ENCODE measurements at places on chromosomes 1 and 21.

GRCh38 chr1:177872308-177872900, 97.5 kb downstream of the SEC16B start:
- peak; percentile 67 for DNase-seq

GRCh38 chr1:119472080-119472818, 34.8 kb upstream of the HSD3B1 start:
- no peak for DNase-seq

DNA sequence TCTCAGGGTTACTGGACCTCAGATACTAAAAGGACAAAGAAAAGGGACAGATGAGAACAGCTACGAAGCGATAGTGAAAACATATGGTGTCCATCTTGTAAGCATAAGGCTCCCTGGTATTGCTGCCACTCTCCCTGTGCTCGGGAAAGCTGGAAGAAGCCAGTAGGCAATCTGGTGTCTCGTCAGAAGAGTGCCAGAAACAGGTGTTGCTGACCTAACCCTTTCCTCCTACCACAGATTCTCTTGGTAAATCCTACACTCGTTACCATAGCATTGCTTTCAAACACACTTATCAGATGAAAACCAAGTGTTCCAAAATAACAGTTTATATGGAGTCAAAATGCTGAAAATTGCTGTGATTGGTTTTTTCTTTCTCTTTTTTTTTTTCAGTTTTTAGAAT, 146.3 kb downstream of the NRIP1 start:
- no peak for DNase-seq

DNA sequence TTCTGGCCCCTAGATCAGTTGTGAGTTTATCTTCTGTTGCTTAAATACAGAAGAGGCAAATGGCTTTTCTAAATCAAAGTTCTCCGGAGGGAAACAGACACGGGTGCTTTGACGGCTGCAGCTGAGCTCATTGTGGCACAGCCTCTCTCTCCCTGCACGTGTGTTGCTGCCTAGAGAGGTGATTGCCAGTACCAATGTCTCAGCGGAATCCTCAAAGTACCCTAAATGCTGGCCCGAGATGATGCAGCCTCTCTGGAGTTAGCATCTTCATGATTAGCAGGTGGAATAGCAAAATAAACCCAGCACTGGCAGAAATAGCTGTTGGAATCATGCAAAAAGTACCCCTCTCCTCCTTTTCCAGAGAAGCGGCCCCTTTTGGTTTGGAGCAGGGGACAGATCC, 192.2 kb downstream of the PRDM2 start:
- DNase-seq = peak; percentile 47

DNA sequence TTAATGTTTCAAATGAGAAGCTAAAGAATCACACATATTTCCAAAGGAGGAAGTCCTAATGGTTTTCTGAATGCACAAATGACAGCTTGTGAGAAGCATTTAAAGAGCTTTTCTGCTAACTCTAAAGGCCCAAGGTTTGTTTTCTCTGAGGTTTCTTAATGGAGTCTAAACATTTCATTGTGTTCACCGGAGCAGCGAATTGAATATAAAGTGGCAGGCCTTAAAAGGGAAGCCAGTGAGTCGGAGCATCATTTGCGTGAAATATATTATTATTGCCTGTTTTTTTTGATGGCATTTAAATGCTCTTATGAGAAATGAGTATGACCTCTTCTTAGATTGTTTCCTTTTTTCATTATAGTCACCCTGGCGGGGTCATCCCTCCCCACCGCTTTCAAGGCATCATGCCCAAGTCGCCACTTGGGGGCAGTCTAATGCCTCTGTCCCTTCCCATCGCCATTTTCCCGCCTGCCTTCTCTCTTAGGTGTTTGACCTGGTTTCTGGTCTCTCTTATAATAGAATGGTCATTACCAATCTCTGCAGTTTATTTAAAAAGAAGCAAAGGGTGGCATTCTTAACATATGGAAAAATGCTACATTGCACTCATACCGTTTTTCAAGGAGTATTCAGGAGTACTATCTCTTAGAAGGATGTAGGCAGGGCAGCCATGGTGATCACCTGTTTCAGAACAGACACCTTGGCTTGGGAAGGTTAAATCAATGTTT, 25.3 kb upstream of the OVAAL start:
- DNase-seq = peak; percentile 97

DNA sequence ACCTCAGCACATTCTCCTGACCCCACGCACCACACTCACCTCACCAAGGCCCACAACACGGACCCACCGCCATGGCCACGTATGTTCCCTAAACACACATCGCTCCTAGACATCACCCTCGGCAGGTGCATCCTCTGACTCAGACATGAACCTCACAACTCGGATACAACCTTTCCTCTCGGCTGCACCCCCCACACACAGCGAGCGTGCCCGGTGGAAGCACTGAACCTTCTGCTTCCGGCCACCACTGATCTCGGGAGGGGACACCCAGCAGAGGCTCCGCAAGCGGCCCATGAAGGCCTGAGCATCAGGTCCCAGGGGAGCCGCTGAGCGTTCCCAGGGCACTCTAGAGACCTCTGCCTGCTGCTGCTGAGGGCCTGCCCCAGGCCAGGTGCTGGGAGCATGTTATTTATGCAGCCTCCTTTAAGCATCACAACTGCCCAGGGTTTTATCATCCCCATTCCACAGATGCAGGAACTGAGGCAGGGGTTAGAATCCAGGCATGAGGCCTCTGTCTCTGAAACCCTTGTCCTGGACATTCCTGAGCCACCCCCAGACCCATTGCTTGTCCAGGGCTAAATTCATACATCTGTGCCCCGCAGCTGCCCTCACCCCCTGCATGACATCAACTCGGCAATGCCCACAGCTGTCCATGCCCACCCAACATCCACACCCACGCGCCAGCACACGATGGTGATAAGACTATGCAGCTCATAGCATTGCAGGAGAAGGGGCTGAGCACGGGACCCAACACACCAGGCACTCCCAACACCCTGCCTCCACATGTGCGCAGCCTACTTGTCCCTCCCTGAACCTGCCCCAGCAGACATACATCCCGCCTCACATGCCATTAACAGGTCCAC, 27.0 kb downstream of the SDC3 start:
- peak; percentile 62 for DNase-seq

GRCh38 chr1:31904339-31905092, 33.7 kb downstream of the PTP4A2 start:
- DNase-seq = no peak

DNA sequence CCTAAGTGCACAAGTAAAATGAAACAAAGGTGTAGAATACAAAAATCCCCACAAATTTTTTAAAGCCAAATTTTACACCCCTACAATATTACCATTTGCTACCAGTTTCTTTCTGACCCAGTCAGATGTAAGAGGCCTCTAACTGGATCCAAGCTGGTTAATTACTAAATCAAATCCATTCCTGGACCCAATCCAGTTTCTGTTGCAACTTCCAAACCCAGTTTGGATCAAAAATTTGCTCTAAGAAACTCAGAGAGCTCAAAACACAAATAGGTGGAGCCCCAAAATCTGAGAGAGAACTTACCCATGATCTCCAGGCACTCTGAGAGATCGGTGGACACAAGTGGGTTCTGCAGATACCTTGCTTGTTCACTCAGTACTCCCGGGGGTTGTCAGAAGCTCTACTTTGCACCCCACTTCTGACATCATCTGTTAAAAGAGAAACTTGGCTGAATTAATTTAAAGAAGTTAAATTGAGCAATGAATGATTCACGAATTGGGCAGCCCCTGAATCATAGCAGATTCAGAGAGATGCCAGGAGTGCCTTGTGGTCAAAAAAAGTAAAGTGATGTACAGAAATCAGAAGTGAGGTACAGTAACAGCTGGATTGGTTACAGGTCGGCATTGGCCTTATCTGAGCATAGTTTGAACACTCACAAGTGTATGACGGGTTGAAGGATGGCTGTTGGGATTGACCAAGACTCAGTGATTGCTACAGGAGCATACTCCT, 448.0 kb downstream of the KCNT2 start:
- DNase-seq = no peak

- DNase-seq = peak; percentile 97
These were observed 4.8 kb downstream of the FAAP20 start for GRCh38 chr1:2189459-2190425.

- no peak for DNase-seq
These were observed 276.6 kb upstream of the FMN2 start for GRCh38 chr1:239815074-239815473.

GRCh38 chr21:37557261-37557950, 190.8 kb downstream of the DYRK1A start:
- no peak for DNase-seq

DNA sequence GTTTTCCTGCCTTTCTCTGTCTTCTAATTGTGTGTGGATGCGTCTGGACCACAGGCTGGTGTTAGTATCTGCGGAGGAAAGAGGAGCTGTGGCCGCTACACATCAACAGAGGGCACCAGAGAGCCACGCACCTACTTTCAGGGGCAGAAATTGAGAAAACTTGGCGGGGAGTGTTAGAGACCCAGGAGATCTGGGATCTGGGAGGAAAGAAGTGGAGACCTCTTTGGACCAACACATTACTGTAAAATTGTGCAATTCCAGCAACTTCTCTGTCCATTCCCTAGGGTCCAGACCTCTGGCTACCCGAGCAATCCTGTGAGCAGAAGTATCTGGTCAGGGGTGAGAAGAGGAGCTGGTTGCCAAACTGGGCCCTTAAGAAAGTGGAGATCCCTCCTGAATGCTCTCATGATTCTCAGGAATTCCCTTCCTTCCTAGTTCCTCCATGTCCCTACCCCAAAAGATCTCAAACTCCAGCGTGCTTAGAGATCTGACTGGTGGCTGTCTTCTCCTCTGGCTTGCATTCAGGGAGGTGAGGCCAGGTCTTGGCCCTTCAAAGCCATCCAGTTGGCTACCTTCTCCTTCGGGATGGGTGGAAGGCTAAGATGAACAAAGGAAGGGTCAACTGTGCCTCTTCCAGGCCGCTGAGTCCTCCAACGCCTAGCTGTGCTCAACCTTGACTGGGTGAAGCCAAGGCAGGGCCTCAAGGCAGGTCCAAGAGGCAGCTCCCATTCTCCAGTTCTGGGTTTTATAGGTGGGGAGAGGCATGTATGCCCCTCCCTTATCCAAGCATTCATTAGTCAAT, 1.2 kb upstream of the KIRREL1 start:
- peak; percentile 45 for DNase-seq

- peak; percentile 29 for DNase-seq
These were observed 37.6 kb upstream of the ZNF124 start for GRCh38 chr1:247209396-247209795.

DNA sequence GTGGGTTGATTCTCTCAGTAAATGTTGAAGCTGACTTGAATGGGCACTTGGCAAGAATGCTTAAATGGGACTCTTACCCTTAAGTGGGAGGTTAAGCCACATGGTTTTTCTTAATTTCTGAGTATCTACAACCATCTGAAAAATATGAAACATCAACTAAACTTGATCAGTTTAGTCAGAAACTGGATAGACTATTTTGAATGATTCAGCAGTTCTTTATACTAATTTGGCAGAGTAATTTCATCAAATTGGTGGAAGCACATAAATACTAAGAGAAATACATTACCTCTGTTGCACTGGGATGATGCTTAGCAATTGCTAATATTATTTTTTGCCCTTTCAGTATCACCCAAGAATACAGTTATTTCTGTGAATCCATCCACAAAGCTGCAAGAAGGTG, 4.7 kb downstream of the VCAM1 start:
- DNase-seq = no peak

DNA sequence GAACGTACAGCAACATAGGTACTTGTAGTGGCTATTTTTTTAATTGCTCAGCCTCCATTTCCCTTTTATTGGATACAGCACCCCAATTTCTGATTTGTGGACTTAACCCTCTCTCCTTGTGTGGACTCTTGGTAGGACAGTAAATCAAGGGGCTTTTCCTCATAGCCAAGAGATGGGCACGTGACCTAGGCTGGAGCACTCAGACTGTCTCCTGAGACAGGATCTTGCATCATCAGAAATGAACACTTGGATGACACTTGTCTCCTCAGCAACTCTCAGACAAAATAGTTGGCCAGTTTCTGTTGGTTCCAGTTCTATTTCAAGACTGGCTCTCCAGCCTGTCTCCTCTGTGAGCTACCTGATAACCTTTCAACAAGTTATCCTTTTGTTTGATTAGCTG, 112.9 kb upstream of the ZNF678 start:
- no peak for DNase-seq

Measured in NCI-H1417 (cell line).